ENCODE measurements at places on chromosomes 2 and 18.

- DNase-seq, result no peak
Measured at GRCh38 chr18:8974279-8974678, 128.2 kb upstream of the NDUFV2 start.

DNA sequence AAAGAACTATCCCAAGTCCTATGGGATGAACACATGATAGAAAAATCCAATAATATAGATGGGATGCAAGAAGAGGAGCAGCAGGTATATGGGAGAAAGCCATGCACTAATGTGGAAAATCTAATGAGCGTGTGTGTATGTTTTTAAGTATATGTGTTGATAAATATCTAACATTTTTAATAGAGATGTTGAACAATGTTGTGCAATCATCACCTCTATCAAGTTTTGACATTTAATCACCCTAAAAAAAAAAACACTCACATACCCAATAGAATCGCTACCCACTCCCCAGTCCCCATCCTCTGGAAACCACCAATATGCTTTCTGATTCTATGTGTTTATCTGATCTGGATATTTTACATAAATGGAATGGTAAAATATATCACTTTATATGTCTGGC lies 983.7 kb downstream of the SUCLG1 start:
- DNase-seq, result no peak

GRCh38 chr2:182744490-182744889 lies 28.4 kb downstream of the DNAJC10 start:
- DNase-seq, result no peak

- no peak for DNase-seq
Measured at GRCh38 chr2:233336541-233336940, 17.8 kb upstream of the DGKD start.

DNA sequence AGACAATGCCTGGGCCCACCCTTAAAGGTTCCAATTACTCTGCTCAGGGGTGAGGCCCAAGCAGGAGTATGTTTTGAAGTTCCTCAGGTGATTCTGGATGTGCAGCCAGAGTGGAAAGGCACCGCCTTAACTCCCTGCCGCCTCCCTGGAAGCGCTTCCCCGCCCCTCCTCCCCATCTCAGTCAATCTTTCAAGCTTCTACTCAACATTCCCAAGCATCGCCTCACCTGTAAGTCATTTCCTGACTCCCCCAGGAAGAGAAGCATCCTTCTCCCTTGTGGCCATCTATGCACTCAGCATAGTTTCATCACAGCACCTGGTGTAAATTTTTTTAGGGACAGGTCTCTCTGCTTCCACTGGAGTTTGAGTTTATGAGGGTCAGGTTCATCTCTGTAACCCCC lies 67.5 kb downstream of the MYL12B start:
- no peak for DNase-seq

DNA sequence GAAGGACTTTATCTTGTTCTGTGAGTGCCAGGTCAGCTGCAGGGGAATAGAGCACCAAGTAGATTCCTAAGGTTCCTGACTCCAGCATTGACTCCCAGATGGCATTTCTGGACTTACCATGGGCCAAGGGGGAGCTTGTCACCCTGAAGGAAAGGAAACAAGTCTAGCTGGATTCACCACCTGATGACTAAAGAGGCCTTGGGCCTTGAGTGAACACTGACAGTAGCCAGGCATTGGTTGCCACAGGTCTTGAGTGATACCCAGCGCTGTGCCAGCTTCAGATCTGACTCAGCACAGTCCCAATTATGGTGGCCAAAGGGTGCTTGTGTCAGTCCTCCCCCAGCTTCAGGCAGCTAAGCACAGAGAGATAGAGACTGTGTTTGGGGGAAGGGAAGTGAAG lies 40.1 kb upstream of the CAPN13 start:
- no peak for DNase-seq

- DNase-seq, result no peak
Measured at GRCh38 chr18:22494771-22495170, 77.1 kb upstream of the CTAGE1 start.

- no peak for DNase-seq
Measured at GRCh38 chr2:108215794-108216211, 24.0 kb upstream of the SULT1C3 start.

- no peak for DNase-seq
Measured at GRCh38 chr18:79046522-79046921, 22.7 kb upstream of the ATP9B start.

GRCh38 chr2:106140913-106141312 lies 53.2 kb downstream of the UXS1 start:
- no peak for DNase-seq

DNA sequence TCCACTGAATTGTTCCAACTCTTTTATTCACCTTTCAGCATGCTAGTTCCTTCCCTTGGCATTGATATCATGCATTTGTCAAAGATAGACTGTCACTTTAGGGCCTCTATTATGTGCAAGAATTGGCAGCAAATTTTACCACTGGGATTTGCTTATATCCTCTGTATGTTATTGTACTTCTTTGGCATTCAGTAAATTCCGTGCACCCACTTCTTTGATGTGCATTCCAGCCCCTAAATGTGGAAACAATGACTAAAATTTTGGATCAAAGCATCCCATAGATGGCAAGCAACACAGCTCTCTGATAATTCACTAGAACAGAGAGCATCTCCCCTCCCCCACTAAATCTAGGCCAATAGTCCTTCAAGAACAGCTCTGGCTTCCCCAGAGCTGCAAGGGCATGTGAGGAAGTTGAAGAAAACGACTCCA lies 399.0 kb upstream of the HNRNPA3 start:
- DNase-seq, result no peak

DNA sequence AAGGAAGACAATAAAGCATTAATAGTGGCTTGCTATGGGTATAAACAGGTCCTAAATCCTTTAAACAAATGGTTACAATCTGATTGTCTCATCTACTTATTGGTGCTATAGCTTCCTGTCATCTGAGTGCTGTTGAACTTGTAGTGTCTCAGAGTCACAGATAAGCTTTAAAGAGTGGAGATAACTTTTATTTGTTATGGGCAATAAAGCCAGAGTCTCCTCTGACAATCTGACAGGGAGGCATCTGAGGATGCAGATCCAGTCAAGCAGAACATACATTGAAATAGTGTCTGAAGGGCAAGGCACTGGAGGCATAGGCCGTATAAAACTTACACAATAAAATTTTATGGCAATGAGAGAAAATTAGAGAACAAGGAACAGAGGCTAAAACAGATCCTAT lies 1132.4 kb upstream of the CDH2 start:
- DNase-seq, result no peak

DNA sequence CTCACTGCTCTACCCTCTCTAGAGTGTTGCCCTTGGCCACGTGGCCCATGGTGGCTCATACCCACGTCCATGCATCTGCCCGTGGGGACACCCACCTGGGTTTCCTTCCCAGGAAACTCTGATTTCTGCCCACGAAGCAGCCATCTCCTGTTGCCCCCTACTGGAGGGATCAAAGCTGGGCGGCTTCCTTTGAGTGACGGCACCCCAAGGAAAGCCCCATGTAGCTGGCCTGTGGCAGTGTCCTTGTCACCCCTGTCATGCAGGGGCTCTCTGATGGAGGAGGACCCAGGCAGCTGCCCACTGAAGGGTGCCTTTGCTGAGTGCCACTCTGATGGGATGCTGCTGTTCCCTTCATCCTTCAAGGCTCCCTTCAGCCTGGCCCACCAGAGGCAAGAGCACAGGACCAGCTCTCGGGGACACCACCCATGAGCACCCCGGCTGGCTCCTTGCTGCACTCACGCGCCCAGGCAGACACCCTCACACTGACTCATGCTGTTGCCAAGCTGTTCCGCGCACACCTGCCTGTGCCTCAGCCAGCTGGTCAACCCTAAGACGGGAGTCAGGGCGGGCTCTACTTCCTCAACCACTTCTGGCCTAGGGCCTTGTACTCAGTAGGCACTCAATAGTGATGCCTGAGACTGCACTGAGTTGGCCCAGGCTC lies 101.1 kb downstream of the CTIF start:
- no peak for DNase-seq

DNA sequence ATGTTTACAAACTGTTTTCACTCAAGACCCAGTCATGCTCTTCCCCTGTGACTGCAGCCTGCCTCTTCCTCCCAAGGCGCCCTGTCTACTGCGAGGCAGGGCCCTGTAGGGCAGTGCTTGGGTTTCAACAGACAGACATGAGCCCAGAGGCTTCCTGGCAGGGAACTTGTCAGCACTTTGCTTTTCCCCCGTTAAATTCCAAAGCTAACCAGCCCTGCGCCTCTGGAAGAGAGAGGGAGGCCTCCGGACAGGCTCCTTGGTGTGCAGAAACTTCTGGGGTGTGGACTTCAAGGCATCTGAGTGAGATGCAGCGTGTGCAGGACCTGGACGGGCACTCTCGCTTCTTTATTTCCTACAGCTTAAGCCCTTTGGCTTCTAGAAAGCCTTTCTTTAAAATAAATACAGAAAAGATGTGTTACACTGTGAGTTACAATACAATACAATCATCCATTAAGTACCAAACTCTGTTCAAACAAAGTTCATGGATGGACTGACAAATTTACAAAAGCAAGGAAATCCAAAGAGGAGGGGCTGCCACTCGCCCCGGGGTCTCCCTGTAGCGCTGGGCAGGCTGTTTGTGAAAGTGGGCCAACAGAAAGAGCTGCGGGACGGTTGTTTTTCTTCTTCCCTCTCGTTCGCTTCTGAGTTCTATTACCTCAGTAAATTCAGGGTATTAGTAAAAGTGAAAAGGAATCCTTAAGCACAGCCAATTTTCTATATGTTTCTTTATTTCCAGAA lies 8.8 kb upstream of the ZNF516 start:
- no peak for DNase-seq

- no peak for DNase-seq
Measured at GRCh38 chr2:20600756-20601325, 50.1 kb downstream of the HS1BP3 start.

GRCh38 chr2:27736890-27737204 lies 34.7 kb upstream of the MRPL33 start:
- no peak for DNase-seq

GRCh38 chr2:106885971-106886915 lies at the start of gene ST6GAL2:
TSS of gene ST6GAL2 (minus strand) at chr2:106886167. CDS start at chr2:106843977, 42,190 bp downstream.
- no peak for DNase-seq

GRCh38 chr2:233976087-233976486 lies 58.9 kb downstream of the TRPM8 start:
- DNase-seq, result no peak

DNA sequence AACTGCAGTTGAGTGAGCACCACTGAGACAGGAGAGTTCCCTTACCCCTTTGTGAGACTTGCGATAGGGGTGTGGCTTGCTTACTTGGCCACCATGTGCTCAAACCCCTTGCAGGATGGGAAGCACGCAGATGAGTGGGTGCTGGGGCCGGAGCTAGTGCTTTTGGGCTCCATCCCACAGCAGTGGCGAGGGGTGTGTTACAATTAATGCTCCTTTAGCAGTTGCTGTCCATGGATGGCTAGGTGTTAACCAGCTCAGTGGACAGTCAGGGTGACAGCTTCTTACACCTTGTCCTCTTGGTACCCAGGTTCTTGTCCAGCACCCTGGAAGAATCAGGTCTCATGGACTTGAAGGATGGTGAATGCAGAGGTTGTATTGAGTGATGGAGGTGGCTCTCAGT lies 103.9 kb downstream of the SH3RF3 start:
- no peak for DNase-seq

DNA sequence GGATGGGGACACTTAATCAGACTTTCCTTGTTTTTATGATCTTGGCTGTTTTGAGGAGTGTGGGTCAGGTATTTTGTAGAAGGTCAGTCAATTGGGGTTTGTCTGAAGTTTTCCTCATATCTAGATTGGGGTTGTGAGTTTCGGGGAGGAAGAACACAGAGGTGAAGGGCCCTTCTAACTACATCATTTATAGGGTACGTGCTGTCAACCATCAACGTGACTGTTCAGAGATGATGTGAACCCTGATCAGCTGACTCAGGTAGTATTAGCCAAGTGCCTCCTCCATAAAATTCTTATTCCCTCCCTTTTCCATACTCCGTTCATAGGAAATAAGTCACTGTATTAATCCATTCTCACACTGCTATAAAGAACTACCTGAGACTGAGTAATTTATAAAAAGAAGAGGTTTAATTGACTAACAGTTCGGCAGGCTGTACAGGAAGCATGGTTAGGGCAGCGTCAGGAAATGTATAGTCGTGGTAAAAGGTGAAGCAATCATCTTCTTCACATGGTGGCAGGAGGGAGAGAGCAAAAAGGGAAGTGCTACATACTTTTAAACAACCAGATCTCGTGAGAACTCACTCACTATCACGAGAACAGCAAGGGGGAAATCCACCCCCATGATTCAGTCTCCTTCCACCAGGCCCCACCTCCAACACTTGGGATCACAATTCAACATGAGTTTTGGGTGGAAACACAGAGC lies 547.1 kb upstream of the LINC00305 start:
- DNase-seq, result no peak

DNA sequence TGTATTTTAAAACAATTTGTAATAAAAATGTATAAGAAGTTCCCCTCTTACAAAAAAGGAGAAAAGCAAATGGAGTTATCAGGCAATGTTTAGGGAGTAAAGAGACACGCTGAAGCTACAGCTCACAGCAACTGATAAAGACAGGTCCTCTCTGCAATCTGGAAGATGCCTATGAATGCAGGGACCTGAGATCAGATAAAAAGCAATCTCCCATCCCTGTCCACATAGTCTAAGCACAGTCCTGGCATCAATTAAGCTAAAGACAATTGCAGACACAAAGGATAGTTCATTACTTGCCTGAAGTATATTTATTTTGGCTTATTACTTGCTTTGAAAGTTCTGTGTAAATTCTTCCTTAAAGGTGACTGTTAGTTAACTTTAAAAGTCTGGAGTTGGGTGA lies 5.0 kb downstream of the EIF2AK3 start:
- no peak for DNase-seq

GRCh38 chr2:109438773-109439389 lies 174.9 kb downstream of the SEPTIN10 start:
- no peak for DNase-seq

GRCh38 chr2:96716388-96716787 lies 23.5 kb downstream of the LMAN2L start:
- no peak for DNase-seq

DNA sequence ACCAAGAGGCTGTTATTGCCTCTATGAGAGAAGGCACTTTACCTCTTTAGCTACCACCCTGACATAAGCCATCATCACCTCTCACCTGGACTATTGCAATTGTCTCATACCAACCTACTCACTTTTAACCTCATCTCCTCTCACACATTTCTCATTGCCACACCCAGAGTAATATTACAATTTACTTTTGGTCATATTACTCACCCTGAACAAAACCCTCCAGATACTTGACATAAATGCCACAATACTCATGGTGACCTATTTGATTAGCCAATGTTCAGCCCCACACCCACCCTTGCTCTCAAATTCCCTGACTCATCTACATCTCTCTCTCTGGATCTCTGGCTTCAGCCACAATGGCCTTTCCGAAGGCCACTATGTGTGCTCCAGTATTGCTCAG lies 90.9 kb upstream of the CDH7 start:
- no peak for DNase-seq

- DNase-seq, result no peak
Measured at GRCh38 chr2:232877940-232878511, 8.0 kb downstream of the SNORC start.

- DNase-seq, result no peak
Measured at GRCh38 chr2:183088061-183088460, 9.5 kb downstream of the DUSP19 start.
